ENCODE measurements at places on chromosomes 12 and 14.

- peak; percentile 75 for DNase-seq
Measured at GRCh38 chr12:57190037-57190436, 26.6 kb upstream of the NXPH4 start.

DNA sequence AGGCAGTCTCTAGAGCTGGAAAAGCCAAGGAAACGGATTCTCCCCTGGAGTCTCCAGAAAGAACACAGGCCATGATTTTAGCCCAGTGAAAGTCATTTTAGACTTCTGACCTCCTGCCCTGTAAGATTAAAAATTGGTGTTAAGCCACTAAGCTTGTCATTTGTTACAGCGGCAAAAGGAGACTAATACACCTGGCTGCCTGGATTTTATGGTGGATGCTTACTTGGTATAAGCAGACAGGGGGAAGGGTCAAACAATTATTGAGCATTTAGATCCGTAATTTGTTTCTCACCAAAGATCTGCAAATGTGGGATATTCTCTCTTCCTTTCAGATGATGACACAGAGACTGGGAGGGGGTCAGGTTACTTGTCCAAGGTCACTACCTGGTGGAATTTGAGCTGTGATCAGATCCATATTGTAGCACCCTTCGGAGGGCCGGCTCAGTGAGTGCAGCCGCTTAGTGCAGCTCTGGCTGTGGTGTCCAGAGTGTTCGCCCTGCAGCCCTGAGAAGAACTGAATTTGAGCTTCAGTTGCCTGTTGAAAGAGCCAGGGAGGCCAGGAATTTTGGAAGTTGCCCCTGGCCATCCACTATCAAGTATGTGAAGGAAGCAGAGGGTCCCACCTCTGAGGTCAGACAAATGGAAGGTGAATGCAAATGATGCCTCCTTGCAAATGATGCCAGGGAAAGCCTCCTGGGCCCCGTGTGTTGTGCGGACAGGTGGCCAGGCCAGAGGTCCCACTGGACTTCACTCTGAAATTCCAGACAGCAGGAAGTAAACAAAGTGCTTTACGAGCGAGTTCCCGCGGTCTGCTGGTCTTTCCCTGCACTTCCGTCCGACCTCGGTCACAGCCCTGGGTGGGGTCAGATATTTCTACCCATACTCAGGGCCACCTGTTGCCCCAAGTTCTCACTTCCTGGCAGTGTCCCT, 15.1 kb downstream of the GLRX5 start:
- DNase-seq: no peak

GRCh38 chr12:117502633-117503032, 141.2 kb upstream of the NOS1 start:
- no peak for DNase-seq

- no peak for DNase-seq
Measured at GRCh38 chr12:8903646-8904045, 10.7 kb upstream of the PHC1 start.

- DNase-seq: peak; percentile 77
Measured at GRCh38 chr12:75813072-75813471, 218.5 kb downstream of the PHLDA1 start.

- DNase-seq: no peak
Measured at GRCh38 chr12:56103066-56103711, 1.2 kb upstream of the PA2G4 start.

DNA sequence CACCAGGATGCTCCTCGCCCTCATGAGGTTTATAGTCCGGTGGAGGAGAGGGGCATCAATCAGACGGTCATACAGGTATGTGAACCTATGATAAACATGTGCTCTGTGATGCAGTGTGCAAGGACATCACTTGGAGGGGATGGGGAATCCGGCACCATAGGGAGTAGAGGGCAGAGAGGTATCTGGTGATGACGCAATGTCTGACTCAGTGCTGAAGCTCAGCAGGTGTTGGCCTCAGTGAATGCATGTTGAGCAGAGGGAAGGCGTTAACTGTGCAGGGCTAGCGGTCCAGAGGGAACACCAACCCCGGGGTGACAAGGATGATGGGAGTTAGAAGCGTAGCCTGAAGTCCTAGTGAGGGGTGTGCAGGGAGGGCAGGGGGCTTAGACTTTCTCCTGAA, 200.9 kb downstream of the TMEM132C start:
- no peak for DNase-seq

DNA sequence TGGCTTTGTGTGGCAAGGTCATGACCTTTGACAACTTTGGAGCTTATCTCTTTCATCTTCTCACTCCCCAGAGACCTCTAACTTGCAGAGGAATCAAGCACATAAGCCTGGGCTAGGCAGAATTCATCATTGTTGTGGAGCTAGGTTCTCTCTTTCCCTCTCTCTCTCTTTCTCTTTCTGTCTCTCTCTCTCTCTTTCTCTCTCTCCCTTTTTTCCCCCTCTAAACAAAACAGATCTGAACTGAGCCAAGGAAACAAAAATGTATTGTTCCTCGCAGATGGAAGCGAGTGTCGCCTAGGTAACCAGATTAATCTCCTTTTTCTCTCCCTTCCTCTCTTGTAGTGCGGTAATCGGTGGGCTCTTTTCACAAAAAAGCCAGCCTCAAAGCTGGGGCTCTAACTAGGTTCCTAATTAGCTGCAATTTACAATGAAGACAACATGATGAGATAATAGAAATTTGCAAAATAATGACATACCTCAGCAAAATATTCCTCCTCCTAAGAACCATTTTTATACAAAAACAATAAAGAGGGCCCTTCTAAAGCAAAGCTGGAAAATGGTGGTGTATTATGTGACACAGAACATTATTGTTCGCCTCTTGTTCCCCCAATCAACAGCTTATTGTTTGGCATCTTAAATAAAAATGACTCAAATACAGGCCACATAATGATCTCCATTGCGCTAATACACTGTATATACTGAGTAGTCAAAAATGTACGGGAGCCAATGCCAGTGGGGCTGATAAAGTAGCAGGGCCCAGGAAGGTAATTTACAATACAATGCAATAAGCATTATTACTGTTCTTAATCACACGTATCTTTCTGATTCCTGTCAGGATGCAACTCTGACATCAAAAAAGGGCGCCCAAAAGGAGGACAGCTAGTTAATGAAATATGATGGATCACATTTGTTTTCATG, 65.7 kb upstream of the SOX5 start:
- no peak for DNase-seq

GRCh38 chr12:123957196-123957595, 15.4 kb downstream of the CCDC92 start:
- no peak for DNase-seq

DNA sequence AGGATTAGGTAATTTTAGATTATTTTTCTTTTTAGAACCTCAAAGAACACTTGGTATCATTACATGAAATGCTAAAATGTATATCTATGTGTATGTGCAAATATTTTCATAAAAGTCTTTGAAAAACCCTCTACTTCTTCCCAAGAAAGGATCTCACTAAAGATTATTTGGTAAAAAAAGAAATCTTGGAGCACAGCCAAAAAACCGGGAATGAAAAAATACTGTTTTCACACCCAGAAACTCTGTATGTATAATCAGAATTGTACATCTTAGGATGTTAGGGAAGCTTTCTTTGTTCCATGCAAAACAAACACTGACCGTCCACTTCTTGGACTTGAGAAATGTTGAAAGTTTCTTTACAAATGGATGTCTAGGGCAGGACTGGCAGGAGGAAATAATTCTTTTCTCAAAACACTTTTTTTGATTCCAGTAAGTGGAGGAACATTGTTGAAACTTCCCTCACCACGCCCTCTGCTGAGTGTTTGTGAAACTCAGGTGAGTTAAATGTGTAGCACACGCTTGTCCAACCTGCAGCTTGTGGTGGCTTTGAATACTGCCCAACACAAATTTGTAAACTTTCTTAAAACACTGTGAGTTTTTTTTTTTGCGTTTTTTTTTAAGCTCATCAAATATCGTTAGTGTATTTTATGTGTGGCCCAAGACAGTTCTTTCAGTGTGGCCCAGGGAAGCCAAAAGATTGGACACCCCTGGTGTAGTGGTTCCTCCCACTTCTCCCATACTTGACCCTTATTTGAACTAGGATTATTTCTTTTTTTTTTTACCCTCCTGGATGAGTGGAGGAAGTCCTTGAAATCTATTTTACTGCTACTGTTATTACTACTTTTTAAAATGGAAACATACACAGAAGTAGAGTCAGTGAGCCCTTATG, 26.6 kb downstream of the FBXO34 start:
- no peak for DNase-seq

DNA sequence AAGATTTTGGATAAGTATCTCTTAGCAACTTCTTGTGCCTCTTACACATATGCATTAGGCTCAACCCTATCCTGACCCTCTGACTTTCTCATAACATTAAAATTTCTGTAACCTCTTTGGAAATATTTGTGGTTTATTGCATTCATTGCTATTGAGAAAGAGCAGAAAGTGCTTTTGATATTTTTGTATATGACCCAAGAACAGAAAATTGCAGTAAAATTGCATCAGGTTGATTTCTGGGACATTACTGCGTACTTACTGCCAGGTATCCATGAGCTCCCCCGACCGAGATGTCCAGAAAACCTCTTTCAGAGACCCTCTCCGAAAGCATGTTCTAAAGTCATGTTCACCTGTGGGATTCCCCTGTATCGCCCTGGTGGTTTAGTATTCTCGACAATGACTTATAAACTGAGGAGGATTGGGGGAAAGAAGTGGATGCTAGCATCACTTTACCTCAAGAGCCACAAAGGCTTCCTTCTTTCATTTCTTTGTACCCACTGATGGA, 14.5 kb upstream of the IL22 start:
- no peak for DNase-seq

DNA sequence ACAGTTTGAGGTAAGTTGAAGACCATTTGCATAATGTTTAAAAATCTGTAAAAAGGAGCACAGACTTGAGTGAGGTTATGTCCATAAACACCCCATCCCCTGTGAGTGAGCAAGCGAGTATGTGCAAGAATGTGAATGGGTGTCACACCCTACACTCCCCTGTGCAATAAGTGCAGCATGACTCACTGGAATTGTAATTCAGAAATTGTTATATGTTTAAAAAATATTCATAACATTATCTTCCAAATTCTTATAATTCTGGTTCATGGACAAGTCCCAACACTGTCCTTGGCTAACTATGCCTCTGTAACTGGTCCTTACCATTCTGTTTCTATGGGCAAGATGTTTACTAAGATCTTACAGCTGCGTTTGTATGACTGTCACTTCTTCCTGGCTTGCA, 207.8 kb upstream of the FAR2 start:
- DNase-seq: no peak

DNA sequence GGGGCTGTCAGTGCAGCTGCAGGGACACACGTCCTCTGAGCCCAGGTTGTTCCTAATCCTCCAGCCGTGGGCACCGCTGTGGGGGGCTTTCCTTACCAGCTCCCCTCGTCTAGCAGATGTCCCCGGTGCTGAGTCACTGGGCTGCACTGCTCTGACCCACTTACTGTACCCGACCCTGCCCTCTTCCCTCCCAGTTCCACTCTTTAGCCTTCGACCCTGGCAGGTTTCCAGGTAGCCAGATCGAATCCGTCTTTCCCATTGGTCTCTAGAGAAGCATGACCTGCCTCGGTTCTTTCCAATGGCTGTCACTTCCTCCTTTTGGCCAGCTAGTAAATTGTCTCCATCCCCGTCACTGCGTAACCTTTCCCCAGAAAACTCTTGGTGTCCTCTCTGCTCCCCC, 48.4 kb downstream of the ELK3 start:
- DNase-seq: no peak

DNA sequence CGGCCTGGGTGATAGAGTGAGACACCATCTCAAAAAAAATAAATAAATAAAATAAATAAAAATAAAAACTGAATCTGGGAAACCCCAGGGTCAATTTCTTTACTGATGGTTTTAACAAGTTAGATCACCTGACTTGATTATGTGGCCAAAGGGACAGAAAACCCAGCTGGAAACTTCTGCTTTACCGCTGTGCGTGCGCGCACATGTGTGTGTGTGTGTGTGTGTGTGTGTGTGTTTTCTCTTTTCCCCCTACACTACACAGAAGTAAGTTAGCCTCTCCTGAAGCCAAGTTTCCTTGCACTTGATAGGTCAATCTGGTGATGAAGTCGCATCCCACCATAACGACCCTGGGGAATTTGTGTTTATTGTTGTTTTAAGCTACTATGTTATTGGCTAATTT, 105.3 kb upstream of the AMN1 start:
- DNase-seq: no peak

- DNase-seq: no peak
Measured at GRCh38 chr12:106188256-106188655, 49.5 kb upstream of the NUAK1 start.

DNA sequence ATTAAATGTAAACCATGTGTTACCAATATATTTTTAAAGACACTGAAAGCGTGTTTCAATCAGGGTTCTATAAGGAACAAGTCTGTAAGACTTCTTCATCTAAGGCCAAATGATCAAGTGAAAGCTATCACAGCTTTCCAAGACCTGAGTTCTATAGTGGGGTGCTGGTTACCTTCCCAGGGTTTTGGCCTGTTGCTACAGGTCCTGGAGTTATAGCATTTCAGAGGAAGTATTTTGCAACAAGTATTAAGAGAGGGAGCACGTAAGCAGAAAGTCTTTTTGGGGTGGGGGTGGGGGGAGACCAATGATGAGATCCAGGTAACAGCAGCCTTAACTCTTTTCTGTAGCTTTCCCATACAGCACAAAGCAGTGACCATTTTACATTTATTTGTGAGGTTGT, 43.8 kb downstream of the FOXN3 start:
- no peak for DNase-seq

- DNase-seq: no peak
Measured at GRCh38 chr14:52693036-52693435, 2.3 kb downstream of the ERO1A start.

- DNase-seq: no peak
Measured at GRCh38 chr14:21807975-21808374, 134.4 kb upstream of the OR4E1 start.

GRCh38 chr12:22835431-22835830, 210.5 kb downstream of the ETNK1 start:
- DNase-seq: no peak

DNA sequence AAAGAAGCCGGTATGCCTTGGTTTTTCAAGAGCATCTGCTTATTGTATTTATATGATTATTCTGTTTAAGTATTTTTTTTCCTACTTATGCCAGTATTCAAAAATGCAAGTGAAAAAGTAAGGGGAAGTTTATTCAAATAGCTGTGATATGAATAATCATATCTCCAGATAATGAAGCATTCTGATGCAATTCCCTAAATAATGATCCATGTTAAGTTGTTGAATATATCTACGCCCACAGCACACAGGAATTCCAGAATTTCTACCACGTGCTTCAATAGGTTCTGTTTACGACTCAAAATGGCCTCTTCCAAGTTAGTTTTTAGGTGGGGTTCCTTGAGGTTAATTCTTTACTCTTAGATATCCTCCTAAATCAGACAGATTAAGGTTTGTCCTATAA, 208.3 kb downstream of the NAV3 start:
- no peak for DNase-seq

- no peak for DNase-seq
Measured at GRCh38 chr14:45065956-45066355, 18.0 kb upstream of the PRPF39 start.
